ENCODE measurements at places on chromosomes 4 and X. TPM values are rescaled to one million over a fixed set of nuclear protein-coding genes. Genes with fewer than 3 reads are reported as not detected.

The ATP1B4 gene
- not detected for total RNA-seq

The TACR3 gene
- not detected for total RNA-seq

The GIMD1 gene
- not detected for total RNA-seq

The MTNR1A gene
- not detected for total RNA-seq

The HPRT1 gene
- total RNA-seq: 14.0 TPM

Measured in dermis microvascular lymphatic vessel endothelial cell (primary cell).